ENCODE measurements at places on chromosomes 16 and 17.
A peak's percentile ranks its signal among the peaks of the same experiment; 100 is the strongest.

DNA sequence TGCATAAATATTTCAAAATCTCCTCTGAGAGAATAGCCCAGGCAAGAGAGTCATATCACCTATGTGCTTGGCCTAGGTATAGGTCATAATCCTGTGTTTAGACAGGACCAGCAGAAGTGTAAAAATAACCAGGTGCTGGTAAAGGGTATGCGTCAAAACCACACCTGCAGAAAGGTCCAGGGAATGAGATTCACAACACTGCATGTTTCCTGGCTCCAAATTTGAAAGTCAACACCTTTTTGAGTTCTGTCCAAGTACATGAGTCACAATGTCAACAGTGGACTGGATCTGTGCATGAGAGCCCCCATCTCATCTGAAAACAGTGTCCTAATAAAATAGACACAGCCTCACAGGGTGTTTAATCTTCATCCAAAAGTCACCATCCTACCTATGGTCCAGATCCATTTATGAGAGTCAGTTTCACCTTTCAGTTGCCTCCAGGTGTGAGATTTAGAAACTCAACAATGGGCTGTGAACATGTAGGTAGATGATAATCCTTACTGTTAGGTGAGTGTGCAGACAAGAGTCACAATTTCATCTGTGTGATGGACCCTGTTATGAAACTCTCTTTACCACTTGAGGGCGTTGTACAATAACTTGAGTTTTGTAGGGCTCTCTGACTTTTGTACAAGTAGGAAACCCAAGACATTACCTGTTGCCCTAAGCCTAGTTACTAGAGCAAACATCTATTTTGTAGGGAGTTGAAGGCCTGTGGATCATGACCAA is 2100.7 kb downstream of the TP53TG3F start:
- no peak for DNase-seq

GRCh38 chr16:27285676-27286196 is 17.2 kb upstream of the NSMCE1 start:
- no peak for DNase-seq

GRCh38 chr16:1974157-1975070 is 2.6 kb downstream of the TBL3 start:
- DNase-seq: no peak

DNA sequence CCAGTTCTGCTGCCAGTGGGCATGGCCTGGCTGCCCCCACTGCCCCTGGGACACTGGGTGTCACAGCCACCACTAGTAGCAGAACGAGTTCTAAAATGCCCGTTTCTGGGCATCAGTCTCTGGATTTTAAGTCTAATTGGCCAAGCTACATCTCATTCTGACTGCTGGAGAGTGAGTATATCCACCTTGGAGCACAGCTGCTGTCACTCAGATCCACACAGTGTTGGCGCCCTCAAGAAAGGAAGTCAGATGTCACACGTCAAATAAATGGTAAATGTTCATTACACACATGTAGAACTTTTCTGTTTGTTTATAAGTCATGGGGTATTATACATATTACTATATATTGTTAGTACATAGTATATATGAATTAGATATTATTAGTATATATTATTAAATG is 19.4 kb downstream of the GNGT2 start:
- DNase-seq: no peak

DNA sequence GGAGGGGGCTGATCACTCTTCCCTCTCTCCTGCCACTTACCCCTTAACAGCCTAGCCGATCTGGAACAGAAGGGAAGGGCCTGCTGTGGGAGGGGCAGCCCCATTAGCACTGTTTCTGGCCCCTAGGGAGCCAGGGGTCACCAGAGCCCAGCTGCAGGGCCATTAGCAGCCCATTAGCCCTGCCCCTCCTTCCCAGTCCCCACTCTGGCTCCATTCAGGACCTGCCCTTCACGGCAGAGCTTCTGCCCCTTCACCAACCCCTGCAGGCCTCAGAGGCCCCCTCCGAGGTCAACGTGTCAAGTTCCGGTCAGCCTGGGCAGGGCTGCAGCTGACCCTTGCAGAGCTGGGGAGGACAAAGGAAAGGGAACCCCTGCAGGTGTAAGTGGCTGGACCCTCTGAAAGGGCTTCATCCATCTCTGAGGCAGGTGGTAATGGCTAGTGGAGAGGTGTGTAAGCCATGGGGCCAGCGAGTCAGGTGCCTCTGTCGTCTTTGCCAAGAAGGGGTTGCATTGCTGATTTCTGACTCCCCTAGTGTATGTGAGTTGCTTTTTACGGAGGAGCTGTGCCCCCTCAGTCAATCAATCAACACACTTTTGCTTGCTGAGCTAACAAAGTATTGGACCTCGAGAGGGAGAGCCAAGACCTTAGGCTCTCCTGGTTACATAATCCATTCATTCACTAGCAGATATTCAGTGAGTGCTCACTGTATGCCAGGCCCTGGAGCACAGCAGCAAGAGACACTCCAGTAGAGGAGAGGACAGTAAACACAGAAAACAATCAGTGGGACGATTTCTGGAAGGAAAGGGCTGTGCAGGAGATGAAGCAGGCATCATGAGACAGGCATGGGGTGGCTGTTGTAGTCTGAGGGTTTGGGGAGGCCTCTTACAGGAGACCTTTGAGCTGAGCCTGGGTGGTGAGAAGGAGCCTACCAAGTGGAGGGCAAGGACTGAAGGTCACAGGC is 18.2 kb upstream of the KCNJ12 start:
- DNase-seq: no peak

- no peak for DNase-seq
These were observed 6.6 kb upstream of the CBX8 start for GRCh38 chr17:79803421-79803996.

GRCh38 chr16:651844-652243 is 2.7 kb downstream of the WDR90 start:
- no peak for DNase-seq

GRCh38 chr16:66521951-66522771 is 27.8 kb downstream of the TK2 start:
- DNase-seq: peak; percentile 17

DNA sequence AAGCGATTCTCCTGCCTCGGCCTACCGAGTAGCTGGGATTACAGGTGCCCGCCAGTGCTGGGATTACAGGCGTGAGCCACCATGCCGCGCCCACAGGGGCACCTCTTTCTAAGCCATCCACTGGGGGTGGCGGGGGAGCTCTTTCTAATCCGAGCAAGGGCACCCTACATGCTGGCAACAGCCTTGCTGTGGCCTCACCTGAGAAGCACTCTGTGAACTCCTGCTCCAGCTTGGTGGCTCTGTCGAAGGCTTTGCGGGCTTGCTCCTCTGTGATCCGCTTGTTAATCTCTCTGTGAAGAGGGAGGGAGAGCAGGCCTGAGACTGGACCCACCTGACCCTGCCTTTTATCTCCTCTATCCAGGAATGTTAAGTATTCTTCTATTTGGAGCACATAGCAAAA is 11.9 kb upstream of the ASGR1 start:
- DNase-seq: no peak

GRCh38 chr16:4915226-4915761 is 21.7 kb downstream of the PPL start:
- no peak for DNase-seq

GRCh38 chr16:3149193-3149530 is 14.3 kb downstream of the ZNF213 start:
- DNase-seq: no peak

- no peak for DNase-seq
These were observed 20.1 kb downstream of the GP2 start for GRCh38 chr16:20307240-20307671.

- no peak for DNase-seq
These were observed 1.0 kb upstream of the FLOT2 start for GRCh38 chr17:28898527-28898955.

GRCh38 chr17:55437159-55437605 is 15.5 kb upstream of the MMD start:
- peak; percentile 83 for DNase-seq

GRCh38 chr17:73013816-73014663 is 78.4 kb downstream of the SLC39A11 start:
- DNase-seq: no peak

GRCh38 chr16:359871-360697 is 7.6 kb upstream of the AXIN1 start:
- DNase-seq: no peak

DNA sequence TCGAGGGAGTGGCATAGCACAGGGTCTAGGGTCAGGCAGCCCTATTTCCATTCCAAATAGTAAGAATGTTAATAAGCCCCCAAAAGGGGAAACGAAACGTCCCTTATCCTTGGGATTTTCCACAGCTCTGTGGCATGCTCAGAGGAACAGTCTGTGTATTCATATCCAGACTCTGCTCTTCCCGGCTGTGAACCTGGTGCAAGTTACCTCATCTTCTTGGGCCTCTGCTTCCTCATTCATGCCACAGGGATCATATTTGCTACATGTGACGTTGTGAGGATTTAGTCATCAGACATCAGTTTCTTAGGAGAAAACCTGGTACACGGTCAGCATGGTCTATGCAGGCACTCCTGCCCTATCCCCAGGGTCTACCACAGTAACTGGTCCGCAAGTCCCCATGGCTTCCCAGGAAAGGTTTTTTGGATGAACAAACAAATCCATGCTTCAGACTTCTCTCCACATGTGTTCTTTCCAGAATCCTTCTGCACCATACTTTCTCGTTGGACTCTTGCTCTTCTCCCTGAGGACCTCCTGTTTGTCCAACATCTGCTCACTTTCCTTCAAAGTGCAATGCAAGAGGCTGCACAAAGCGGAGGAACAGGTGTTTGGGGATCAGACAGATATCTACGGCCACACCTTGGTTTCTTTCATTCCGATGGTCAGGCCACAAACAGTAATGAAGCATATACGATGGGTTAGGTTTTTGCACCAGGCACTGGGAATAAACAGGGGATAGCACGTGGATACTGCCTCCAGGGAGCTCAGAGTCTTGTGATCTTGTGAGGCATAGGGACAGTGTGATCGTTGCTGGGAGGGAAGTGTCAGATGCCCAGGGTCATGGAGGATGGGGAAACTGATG is 17.7 kb downstream of the GLP2R start:
- DNase-seq: no peak

DNA sequence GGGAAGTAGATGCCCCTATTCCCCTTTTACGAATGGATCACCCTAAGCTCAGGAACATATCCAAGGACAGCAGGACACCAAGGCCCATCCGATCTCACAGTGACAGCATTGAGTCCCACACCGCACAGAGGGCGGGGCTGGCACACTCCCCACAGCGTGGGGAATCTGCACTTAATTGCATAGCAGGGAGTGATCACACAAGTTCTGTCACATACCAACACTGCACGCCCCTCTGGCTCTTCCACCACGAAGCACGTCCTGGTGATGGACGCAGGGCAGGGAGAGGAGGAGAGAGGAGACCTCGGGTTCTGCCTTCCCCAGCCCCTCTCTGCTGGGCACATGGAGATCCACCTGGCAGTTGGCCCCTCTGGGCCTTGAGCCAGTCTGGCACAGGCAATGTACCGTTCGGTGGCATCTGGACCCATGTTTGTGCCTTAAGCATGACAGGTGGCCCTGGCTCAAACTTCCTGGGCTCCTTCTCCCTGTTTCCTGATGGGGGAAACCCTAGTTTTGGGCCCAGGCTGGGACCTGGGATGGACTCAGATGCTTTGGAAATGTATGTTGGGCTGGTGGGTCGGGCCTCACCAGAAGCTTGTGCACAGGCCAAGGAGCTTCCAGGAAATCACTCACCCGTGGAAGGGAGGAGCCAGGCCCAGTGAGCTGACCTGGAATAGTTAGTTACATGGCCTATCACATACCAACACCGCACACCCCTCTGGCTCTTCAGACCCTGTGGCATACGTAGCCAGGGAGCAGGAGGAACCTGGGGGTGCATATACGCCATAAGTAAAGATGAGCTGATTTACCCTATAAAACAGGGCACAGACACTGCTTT is 35.1 kb upstream of the CREBBP start:
- DNase-seq: no peak
